DMS79 treated with DMSO at 0.1 percent for 48 hours (cell line): ENCODE measurements at places on chromosomes 13 and 19.

- DNase-seq = no peak
Observed at GRCh38 chr19:47188507-47189033, 42.4 kb downstream of the BBC3 start.

DNA sequence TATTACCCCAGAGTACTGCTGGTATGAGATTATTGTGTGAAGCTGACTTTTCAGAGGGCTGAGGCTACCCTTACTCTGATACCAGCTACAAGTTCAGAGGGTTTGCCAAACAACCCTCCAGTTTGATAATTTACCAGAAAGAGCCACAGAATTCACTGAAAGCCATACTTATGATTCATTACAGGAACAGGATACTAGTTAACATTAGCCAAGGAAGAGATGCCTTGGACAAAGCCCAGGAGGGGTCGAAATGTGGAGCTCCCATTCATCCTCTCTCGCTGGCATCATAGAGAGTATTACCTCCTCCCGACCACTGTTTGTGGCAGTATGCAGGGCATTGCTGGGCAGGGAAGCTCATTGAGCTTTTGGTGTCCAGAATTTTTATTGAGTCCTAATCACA lies 364.3 kb downstream of the KCNRG start:
- DNase-seq = no peak

DNA sequence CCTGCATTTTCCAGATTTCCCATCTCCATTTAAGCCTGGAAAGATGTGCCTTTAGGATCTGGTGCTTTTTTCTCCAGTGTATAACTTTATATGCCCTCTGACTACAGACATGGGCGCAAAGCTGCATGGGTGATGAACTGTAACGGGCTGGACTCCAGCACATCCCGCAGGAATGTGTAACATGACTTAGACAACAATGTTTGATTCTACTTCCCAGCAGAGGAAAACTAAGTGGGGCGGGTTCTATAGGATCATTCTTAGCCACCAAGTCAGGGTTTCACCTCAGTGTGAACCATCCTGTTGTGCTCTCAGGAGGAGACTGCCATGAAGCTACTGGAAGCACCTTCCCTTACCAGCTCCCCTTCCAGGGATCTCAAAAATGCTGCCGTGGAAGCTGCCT lies 93.2 kb upstream of the SERP2 start:
- no peak for DNase-seq

DNA sequence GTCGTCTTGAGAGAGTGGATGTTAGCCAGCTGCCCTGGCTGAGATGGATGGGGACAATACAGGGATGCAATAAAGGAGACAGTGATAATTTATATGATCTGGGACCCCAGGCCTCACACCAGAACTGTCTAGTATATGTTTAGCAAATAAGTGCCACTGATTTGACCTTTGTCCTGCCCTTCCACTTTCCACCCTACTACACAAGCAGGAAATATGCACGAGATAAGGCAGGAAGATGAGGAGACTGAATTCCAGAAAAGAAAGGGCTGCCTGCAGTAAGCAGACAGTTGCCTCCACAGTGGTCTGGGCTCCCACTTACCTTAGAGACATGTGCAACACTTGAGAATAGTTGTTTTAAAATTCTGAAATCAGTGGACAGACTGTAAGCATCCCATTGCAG lies 80.2 kb upstream of the ZNF91 start:
- no peak for DNase-seq

- DNase-seq = no peak
Observed at GRCh38 chr19:47123406-47123805, 7.2 kb upstream of the SAE1 start.

DNA sequence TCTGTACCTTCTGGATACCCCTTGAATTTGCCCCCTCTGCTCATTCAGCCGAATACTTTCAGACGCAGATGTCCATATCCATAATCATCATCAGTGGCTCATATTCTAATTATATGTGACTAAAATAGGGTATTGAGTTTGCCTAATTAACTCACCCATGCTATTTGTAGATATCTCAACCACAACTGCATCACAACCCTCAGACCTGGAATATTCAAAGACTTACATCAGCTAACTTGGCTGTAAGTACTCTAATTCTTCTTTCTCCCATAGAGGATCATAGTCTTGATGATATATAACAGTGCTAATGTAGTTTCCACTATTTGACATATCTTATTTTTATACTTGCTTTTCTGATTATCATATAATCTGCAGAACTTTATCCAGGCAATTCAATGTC lies 35.8 kb downstream of the RXFP2 start:
- DNase-seq = no peak
